Cardiac fibroblast (primary cell): ENCODE measurements at places on chromosomes 16 and 17.

GRCh38 chr16:88848557-88848956 is 8.2 kb downstream of the GALNS start:
- no peak for DNase-seq

DNA sequence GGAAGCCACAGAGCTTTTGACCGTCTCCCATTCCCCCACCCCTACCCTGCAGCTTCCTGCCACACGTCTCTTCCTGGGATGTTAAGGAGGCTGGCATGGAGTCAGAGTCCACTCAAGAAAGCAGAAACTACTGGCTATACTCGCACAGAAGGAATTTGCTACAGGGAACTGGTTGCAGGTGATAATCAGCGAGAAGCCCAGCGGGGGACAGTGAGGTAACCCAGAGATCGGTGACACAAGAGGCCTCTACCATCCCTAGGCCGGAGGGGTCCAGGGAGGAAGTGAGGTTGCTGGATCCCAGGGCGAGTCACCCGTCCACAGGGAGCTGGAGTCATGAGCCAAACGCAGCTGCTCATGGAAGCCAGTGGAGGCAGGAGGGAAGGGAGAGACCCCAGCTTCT is 93.7 kb downstream of the SDK2 start:
- DNase-seq: no peak

- no peak for DNase-seq
Observed at GRCh38 chr16:85882181-85882810, 16.7 kb upstream of the IRF8 start.

DNA sequence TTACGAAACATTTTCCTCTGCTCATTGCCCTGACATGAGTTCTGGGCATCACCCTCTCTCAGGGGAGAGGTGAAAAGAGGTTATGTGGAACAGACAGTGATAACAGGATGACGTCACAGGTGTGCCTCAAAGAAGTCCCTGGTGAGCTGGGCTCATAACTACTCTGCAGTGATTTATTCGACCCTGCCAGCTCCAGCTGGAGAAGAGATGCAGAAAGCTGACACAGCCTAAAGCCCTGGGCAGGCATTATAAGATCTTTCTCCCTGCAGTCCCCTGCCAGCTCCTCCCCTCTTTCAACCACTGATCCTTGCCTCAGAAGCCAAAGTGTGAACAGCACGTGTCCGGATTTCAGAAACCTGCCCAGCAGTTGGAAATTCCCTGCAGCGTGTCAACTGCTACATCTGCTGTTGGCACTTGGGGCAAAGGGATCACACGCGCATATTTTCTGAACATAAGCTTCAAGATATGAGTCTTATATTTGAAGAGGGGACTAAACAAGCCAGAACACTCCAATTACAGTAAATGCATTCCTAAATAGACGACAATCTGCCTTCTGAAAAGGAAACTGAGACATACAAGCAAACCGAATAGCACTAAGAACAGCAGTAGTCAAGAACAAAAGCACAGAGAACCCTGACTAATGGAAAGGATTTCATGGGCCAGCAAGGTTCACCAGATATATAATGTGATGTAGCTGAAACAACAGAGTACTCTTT is 80.5 kb downstream of the SMG6 start:
- peak; percentile 87 for DNase-seq

GRCh38 chr17:19426631-19427030 is 15.6 kb downstream of the RNF112 start:
- no peak for DNase-seq

DNA sequence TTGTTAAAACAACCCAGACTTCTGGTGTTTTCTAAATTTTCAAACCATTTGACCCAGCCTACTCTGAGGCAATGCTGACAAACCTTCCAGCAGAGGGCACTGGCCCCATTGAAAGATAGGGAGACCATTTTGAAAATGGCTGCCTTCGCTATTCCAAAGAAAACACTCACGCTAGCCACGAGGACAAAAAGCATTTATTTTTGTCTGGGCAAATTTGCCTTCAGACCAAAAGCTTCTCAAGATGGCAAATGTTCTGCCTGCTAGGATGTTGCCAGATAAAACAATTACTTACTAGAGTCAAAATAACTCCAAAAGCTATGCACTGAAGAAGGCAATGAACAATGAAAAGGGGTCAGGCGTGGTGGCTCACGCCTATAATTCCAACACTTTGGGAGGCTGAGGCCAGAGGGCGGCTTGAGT is 296.7 kb upstream of the IRX5 start:
- no peak for DNase-seq

GRCh38 chr17:8001976-8002720 is at the start of gene GUCY2D:
TSS of gene GUCY2D (plus strand) at chr17:8002615. CDS start at chr17:8003048, 433 bp downstream.
- no peak for DNase-seq

- DNase-seq: no peak
Observed at GRCh38 chr17:17814162-17815061, 22.4 kb downstream of the SREBF1 start.

GRCh38 chr17:27670791-27671590 is 40.0 kb downstream of the LGALS9 start:
- no peak for DNase-seq

GRCh38 chr16:83312015-83312717 is 495.6 kb upstream of the HSBP1 start:
- DNase-seq: peak; percentile 18

DNA sequence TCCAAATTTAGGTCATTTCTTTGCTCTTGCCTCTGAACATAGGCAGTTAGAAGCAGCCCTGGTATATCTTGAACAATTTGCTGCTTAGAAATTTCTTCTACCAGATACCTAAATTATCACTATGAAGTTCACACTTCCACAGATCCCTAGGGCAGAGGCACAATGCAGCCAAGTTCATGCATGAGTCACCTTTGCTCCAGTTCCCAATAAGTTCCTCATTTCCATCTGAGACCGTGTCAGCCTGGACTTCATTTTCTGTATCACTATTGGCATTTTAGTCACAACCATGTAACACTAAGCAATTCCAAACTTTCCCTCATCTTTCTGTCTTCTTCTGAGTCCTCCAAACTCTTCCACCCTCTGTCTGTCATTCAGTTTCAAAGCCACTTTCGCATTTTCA is 45.0 kb downstream of the KCNJ16 start:
- peak; percentile 32 for DNase-seq

- no peak for DNase-seq
Observed at GRCh38 chr16:86680661-86681030, 102.3 kb downstream of the FOXL1 start.

DNA sequence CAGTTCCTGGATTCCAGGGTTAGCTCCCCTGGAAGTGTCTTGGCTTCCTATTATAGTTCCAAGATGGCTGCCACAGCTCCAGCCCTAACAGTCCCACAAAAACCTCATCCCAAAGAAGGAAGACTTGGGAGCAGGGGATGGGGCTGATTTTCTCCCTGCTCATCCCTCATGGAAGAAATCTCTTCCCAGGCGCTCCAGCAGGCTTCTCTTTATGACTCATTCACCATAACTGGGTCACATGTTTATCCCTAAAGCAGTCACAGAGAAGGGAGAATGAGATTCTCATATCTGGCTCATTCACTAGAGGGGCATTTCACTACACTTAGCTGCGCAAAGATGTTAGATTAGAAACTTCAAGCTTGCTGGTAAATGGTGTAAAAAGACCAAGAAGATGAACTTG is 206.5 kb upstream of the IRX3 start:
- peak; percentile 49 for DNase-seq

GRCh38 chr17:80989586-80989913 is 2.1 kb upstream of the CHMP6 start:
- no peak for DNase-seq

- no peak for DNase-seq
Observed at GRCh38 chr16:27531186-27531585, 18.5 kb downstream of the GTF3C1 start.

- DNase-seq: no peak
Observed at GRCh38 chr17:71313866-71314265, 807.0 kb upstream of the SOX9 start.

GRCh38 chr16:75506107-75506506 is 10.9 kb upstream of the CHST6 start:
- no peak for DNase-seq

DNA sequence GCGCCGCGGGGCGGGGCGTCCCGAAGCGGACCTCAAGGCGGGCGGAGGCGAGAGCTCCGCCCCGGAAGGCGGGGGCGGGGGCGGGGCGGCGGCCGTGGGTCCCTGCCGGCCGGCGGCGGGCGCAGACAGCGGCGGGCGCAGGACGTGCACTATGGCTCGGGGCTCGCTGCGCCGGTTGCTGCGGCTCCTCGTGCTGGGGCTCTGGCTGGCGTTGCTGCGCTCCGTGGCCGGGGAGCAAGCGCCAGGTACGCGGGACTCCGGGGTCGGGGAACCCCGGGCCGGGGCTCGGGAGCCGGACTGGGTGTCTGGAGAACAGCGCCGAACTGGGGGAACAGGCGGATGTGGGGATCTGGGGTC is at the start of gene TNFRSF12A:
Gene TNFRSF12A (plus strand): TSS at position 122 of the 357 bp plus-strand sequence. CDS start 30 bp downstream, at position 152.
- peak; percentile 80 for DNase-seq
